ENCODE measurements at places on chromosomes 12 and 14.

- DNase-seq: no peak
Observed at GRCh38 chr12:52148464-52149181, 43.2 kb downstream of the KRT80 start.

- no peak for DNase-seq
Observed at GRCh38 chr12:4280351-4281163, 7.0 kb downstream of the CCND2 start.

DNA sequence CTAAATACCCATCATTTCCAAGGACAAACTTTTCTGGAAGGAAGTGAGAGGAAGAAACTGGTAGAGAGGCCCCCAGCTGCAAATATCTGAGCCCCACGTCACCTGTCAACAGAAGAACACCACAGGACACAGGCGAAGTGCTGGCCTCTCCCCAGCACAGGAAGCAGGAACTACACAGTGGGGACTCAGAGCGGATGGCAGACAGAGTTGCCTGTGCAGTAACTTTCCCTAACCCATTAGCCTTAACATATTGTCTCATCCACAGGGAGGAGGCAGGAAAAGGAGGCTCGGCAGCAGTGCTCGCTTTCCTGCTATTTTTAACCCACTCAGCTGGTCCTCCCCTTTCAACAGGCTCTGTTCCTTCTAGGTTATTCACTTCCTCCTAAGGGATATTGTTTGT is 111.5 kb upstream of the TMPO start:
- peak; percentile 51 for DNase-seq

DNA sequence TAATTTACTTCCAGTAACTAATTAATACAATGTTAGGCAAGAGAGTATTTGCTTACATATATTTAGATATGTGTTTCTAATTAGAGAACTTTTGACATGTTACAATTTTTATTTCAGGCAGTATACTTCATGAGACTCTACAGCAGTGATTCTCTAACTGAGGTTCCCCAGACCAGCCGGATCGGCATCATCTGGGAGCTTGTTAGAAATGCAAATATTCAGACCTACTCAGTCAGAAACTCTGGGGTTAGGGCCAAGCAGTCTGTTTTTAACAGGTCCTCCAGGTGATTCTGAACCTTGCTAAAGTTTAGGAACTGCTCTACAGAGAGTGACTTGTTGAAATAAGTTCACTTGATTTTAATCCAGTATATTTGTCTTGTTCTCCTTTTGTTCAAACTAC is 46.5 kb downstream of the ARID2 start:
- no peak for DNase-seq

DNA sequence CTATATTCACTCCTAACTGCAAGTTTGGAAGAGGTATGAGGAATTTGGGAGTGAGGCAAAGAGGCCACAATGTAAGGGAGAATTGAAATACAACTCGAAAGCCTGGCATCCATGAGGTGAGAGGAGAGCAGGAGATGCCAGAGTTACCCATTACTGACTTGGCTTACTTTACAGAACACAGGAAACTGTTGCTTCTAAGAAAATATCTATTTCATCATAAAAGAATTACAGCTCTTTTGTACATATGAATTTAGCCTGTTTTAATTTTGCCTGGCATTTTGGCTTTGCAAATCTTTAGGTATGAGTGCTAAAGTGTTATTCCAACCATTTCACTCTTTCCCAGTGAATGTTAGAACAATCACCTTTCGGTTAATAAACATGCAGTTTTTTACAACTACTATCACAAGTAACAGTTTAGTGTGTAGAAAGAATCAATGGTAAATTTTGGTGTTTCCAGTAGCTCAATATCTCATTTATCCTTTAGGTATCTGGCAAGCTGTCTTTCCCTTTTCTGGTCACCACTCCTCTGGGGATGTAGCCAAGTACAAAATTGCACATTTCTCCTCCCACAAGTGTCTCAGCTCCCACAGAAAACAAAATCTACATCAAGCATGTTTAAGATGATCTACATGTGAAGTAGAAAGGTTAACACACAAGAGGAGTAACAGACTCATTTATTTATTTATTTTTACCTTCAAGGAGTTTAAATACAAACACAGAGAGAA is 196.6 kb upstream of the DCN start:
- DNase-seq: no peak

DNA sequence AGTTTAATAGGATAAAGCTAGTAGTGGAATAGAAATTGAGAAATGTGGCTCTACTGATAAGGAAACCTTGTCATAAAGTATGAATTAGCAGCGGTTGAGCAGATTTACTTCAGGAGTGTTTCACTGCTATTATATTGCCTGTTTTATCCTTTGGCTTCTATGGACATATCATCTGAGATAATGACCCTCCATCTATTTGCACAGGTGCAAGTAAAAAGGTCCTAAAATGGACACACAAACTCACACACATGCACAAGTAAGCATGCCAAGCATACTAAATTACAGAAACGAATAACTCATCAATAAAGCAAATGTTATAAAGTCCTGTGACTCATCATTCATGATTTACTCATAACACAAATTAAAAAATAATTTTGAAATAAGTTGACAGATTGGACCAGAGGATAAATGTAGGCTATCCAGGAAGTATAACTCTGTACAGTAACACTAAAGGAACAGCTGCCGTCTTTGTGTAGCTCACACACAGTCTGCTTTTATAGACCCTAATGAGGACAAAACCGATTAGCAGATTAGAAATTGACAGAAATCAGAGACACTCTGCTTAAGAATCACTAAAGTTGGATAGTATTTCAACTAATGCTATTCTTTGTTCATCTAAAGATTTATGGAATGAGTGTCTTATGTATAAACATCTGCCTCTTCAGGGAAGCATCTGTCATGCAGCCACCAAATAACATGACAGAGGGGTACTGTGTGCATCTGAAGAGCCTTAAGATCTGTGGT is 73.9 kb downstream of the SYT1 start:
- no peak for DNase-seq

DNA sequence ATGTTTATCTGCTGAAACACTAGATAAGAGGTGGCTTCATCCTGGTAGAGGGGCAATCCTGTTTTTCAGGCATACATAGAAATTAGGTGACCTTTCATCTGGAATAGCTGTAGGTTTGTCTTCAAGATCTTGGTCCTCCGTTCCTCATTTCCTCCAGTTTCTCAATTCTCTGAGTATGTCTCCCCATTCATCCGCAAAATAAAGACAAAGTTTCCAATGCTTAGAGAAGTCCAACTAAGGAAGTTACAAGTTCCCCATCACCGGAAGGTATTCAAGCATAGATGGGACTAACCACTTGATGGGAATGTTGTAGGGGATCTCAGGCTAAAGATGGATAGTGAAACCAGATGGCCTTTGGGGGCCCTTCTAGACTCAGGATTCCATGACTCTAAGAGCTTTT is 34.3 kb downstream of the ERG28 start:
- DNase-seq: no peak

DNA sequence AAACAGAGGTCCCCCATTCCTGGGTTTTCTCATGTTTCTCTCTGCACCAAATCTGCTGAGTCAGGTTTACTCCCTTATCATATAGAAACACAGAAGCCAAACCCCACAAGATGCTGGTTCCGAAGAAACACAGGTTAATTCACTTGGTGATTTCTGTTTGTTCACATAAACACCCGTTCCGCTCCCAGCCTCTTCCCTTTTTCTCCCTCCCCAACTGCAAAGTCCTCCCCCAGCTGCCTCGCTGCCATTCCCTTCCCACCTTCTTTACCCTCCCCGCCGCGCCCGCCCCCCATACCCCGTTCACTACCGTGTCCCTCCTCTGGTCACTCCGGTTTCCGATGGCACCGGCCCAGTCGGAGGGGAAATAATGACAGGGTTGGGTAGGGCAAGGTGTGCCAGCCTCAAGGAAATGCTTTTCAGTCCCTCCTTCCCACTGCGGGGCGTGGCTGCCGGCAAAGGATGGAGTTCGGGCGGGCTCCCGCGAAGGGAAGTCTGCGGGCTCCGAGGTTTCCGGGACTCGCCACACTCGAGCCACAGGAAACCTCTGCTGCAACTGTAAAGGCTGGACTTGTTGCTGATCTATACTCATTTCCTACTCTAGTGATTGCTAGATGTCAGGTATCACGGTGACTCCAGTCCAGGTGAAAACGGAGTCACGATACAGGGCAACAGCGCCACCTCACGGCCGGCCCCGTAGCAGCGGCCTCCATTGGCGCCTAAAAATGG is at the start of gene STYK1:
Gene STYK1 (minus strand): TSS at position 394 of the 726 bp plus-strand sequence. CDS start 39,434 bp downstream, outside the sequence.
- DNase-seq: peak; percentile 93

DNA sequence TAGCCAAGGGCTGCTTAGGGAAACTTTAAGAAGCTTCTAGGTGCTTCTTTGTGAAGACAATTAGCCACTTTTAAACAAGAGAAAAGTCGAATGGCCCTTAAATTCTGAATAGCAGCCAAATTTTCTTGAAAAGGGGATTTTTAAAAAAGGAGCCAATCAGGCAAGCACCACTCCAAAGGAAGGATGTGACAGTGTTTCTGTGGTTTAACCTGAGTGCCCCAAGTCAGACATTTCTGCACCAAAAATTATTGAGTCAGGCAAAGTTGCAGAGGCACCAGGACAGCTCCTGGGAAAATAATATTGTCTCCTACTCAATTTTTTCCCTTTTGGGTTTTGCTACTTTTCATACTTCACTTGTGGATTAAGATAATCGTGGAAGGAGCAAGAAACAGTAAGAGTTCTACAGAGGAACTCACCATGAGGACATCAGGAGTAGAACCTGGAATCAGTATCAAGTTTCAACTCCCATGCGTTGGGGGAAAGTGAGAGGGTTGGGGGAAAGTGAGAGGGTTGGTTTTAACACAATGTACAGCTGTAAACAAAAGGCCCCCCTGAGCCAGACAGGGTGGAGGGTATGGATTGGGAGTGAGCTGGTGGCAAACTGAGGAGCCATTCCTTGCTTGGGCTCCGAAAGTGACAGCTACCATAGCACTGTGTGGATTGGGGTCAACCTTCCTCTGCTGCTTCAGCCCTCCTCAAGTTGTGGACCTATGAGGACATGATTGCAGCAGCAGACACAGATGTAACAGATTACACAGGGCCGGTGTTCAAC is 90.8 kb downstream of the SLC38A1 start:
- peak; percentile 34 for DNase-seq

GRCh38 chr12:9346866-9347327 is 138.7 kb upstream of the PZP start:
- no peak for DNase-seq

Measured in KBM-7 (cell line).